ENCODE measurements at places on chromosomes 11 and 22.

- DNase-seq: no peak
Observed at GRCh38 chr11:36130401-36130800, 158.8 kb downstream of the COMMD9 start.

DNA sequence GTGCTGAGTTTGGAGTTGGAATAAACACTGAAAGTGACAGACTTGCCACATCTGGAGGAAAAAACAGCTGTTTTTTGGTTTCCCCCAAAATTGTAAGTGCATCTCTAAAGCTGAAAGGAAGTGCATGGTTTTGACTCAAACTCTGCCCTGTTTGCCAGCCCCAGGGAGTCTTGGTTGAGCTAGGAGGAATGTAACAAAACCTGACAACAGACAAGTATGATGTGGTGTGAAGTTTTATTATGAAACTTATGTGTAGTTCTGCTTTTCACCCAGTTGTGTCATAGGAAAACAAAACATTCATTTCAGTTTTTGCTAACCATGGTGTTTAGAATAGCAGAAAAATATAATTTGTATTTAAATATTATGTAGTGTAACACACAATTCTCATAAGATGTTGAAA, 31.7 kb upstream of the PDE3B start:
- DNase-seq: peak; percentile 73

DNA sequence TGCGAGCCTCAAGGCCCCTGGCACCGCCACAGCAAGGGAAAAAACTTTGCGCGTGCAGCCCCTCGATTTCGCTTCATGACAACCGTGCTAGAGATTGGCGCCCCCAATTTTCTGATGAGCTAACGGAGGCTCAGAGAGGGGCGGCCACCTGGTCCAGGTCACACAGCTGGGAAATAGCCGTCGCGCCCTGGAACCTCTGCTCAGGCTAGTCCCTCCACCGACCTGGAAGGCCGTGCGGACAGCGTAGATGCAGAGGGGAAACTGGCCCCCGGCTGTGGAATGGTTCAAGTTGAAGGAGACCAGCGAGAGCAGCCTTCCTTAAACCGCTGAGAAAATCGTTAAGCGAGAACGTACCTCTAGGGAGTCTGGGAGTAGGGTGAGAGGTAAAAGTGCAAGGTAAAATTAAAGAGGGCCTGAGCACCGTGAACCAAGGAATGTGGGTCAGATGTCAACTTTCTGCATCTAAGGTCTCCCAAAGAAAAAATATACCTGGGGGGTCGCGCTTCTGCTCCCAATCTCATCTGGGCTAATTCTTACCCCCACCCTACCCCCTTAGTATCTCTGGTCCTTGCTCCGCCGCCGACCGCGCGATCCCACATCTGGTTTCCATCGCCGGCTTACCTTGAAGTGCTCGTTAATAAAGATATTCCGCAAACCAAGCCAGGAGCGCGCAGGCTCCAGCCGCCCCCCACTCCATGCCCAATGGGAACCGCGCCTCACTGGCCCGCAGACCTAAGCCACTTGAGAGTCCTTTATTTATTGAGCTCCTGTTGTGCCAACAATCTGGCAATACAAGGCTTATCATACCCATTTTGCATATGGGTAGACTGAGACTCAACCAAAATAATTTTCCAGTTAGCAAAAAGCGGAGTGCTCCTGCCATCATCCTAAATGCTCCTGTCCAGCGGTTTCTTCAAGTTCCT, 1.7 kb upstream of the ALX4 start:
- DNase-seq: no peak

GRCh38 chr22:48037618-48038017, 1275.2 kb downstream of the TBC1D22A start:
- no peak for DNase-seq

GRCh38 chr22:27727673-27728451, 73.7 kb downstream of the MN1 start:
- DNase-seq: no peak

Measured in HL-60 (cell line).